ENCODE measurements at places on chromosomes 5 and 9. TPM values are rescaled to one million over a fixed set of nuclear protein-coding genes. Genes with fewer than 3 reads are reported as not detected.

The FOXD4L4 gene
- 0.19 TPM for total RNA-seq

The LPAR1 gene
- not detected for total RNA-seq

The GFI1B gene
- total RNA-seq = not detected

The ECSCR gene
- total RNA-seq = 0.60 TPM

The HTR1A gene
- total RNA-seq = not detected

The NR5A1 gene
- not detected for total RNA-seq

The DBH gene
- total RNA-seq = not detected

The PCDHGA2 gene
- not detected for total RNA-seq

The NDUFS6 gene
- 26.4 TPM for total RNA-seq

The CARTPT gene
- total RNA-seq = not detected

The QSOX2 gene
- total RNA-seq = 11.3 TPM

The MGAT1 gene
- total RNA-seq = 184 TPM

The OGN gene
- total RNA-seq = not detected

The PTPN3 gene
- total RNA-seq = not detected

The AKNA gene
- total RNA-seq = 320 TPM

The SLU7 gene
- 66.4 TPM for total RNA-seq

The DND1 gene
- 2.5 TPM for total RNA-seq

The KIF3A gene
- total RNA-seq = 7.9 TPM

The ACTL7A gene
- total RNA-seq = not detected

The PPWD1 gene
- total RNA-seq = 60.7 TPM

The JAK2 gene
- 60.3 TPM for total RNA-seq

The ZDHHC11B gene
- not detected for total RNA-seq

Data from activated naive CD4-positive, alpha-beta T cell treated with anti-CD3 and anti-CD28 coated beads, Interleukin-2, amount 10 ng/mL, durations not matched to agents 5 hours and 36 hours (primary cell).